ENCODE measurements at places on chromosomes 5 and 9. TPM values are rescaled to one million over a fixed set of nuclear protein-coding genes. Genes with fewer than 3 reads are reported as not detected.

The DAB2 gene
- not detected for total RNA-seq

The TEX48 gene
- 0.97 TPM for total RNA-seq

The FABP6 gene
- not detected for total RNA-seq

The IFNA7 gene
- not detected for total RNA-seq

The CDC20B gene
- total RNA-seq: not detected

DNA sequence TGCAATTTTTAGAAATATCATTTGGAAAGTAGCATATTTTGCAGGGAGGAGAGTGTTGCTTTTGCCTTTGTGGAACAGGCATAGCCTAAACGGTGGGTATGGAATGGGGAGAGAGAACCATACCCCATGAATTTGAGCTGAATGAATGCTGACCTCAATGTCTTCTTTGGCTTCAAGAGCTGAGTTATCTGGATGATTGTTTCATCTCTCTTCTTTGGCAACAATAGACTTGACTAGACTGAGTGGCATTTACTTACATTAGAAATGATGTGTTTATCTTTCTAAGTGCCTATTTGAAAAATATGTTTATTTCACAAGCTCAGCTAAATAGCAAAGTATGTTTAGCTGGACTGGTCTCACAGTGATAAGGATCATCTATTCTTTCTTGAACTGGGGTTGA is 42.8 kb downstream of the SPEF2 start:
- DNase-seq: no peak
- H3K4me3 ChIP-seq: no peak overlapping the region
- H3K36me3 ChIP-seq: peaks cover 25% of the 10 kb centered on the region

DNA sequence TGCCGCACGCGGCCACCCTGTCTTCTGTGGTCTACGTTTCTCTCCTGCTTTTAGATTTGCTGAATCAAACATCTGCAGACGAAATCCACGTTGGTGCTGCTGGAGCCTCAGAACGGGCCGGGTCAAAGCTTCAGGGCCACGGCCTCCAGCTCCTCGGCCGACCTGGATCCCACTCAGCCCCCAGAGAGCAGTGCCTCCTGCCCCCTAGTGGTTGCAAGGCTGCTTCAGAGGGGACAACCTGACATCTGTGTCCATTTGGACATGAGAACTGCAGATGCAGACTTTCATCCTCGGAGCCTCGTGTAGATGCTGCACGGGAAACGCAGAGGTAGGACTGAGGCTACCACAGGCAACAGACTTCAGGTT is 23.0 kb upstream of the SLC6A3 start:
- peaks cover 35% of the 10 kb centered on the region for H3K36me3 ChIP-seq
- H3K4me1 ChIP-seq: no peaks in the 10 kb centered on the region
- no peak overlapping the region for H3K4me3 ChIP-seq
- no peaks in the 10 kb centered on the region for H3K27me3 ChIP-seq

DNA sequence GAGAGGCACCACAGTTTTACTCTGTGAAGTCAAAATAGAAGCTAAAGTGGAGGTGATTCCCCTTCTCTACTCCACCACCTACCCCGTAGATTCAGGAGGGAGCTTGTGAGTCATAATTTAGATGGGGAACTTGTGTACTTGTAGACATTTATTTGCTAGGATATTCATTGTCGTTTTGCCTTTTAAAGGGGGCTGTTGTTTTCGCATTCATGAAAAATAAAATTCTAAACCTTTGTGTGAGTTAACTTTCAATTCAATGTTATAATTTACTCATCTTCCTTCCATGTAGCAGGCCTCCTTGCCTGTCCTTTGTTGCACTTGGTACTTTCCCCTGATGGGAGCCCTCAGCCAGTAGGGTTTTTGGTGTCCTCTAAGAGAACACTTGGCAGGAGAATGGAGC is 22.0 kb downstream of the SECISBP2 start:
- H3K4me3 ChIP-seq: no peak overlapping the region
- no peak for DNase-seq
- H3K36me3 ChIP-seq: peaks cover 81% of the 10 kb centered on the region
- no peaks in the 10 kb centered on the region for H3K27me3 ChIP-seq
- H3K4me1 ChIP-seq: peaks cover 29% of the 10 kb centered on the region
- H3K27ac ChIP-seq: peak overlapping the region; percentile 72

DNA sequence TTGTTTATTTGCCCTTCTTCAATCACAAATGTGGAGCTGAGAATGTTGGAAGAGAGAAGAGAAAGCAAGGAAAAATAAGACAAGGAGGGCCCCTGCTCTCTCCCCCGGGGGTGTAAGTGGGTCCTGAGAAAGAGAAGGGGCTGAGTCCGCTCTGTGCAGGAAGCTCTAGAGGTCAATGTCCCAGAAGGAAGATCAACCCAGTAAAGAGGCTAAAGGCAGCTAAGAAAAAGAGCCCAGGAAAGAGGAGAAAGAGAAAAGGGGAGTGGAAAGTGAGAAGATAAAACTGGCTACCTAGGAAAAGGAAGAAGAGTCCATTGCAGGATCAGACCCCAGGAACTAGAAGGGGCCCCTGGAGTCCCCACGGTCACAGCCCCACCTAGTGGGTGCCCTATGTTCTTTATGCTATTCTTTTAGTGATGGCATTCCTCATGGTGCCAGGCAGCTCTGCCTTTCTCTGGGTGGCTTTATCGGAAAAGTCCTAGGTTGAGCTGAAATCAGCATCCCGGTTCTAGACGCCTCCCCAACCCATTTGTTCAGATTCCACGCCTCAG is 583.4 kb downstream of the ACTL7B start:
- no peaks in the 10 kb centered on the region for H3K27me3 ChIP-seq
- no peak overlapping the region for H3K27ac ChIP-seq
- no peak overlapping the region for H3K4me3 ChIP-seq
- no peak for DNase-seq
- H3K4me1 ChIP-seq: no peaks in the 10 kb centered on the region

GRCh38 chr9:76894198-76894597 is 11.7 kb downstream of the PRUNE2 start:
- H3K4me3 ChIP-seq: no peak overlapping the region
- H3K36me3 ChIP-seq: no peaks in the 10 kb centered on the region
- H3K27ac ChIP-seq: no peak overlapping the region
- peaks cover 1% of the 10 kb centered on the region for H3K27me3 ChIP-seq
- H3K4me1 ChIP-seq: no peaks in the 10 kb centered on the region

GRCh38 chr9:76571288-76571687 is 112.3 kb downstream of the GCNT1 start:
- H3K27me3 ChIP-seq: peaks cover 29% of the 10 kb centered on the region
- H3K36me3 ChIP-seq: peaks cover 9% of the 10 kb centered on the region
- H3K27ac ChIP-seq: no peak overlapping the region
- peaks cover 25% of the 10 kb centered on the region for H3K4me1 ChIP-seq
- no peak for DNase-seq

- H3K27me3 ChIP-seq: no peaks in the 10 kb centered on the region
- H3K4me3 ChIP-seq: no peak overlapping the region
- H3K36me3 ChIP-seq: no peaks in the 10 kb centered on the region
- no peaks in the 10 kb centered on the region for H3K4me1 ChIP-seq
These were observed 10.4 kb downstream of the GPSM1 start for GRCh38 chr9:136337416-136338395.

DNA sequence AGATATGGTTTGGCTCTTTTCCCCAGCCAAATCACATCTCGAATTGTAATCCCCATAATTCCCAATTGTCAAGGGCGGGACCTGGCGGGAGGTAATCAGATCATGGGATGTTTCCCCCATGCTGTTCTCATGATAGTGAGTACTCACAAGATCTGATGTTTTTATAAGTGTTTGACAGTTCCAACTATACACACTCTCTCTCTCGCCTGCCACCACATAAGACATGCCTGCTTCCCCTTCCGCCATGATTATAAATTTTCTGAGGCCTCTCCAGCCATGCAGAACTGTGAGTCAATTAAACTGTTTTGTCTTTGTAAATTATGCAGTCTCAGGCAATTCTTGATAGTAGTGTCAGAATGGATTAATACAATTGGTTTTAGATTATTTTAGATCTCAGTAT is 475.7 kb upstream of the CYLC2 start:
- H3K4me3 ChIP-seq: no peak overlapping the region
- DNase-seq: no peak
- no peaks in the 10 kb centered on the region for H3K36me3 ChIP-seq
- H3K27me3 ChIP-seq: no peaks in the 10 kb centered on the region

DNA sequence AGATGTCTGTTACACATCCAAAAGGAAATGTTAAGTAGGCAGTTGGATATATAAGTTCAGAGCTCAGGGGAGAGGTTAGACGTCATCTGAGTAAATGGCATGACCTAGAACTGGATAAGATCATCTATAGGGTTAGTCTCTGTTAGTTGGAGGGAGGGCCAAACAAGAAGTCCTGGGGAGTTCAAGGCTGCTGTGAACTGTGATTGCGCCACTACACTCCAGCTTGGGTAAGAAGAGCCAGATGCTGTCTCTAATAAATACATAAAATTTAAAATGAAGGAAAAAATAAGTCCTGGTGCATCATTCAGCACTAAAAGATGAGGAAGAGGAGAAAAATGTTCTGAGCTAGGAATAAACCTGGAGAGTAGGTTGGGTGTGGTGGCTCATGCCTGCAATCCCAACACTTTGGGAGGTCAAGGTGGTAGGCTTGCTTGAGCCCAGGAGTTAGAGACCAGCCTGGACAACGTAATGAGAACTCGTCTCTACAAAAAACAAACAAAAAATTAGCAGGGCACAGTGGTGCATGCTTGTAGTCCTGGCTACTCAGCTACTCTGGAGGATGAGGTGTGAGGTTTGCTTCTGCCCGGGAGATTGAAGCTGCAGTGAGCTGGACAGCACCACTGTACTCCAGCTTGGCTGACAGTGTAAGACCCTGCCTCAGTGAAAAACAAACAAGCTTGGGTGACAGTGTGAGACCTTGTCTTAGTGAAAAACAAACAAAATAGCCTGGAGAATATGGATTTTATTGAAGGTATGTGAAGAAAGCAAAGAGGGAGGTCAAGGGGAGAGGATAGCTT is 123.6 kb downstream of the ACTBL2 start:
- H3K4me3 ChIP-seq: no peak overlapping the region
- no peaks in the 10 kb centered on the region for H3K4me1 ChIP-seq
- no peak for DNase-seq
- no peaks in the 10 kb centered on the region for H3K27me3 ChIP-seq
- no peak overlapping the region for H3K27ac ChIP-seq

GRCh38 chr9:36141288-36141687 is 4.8 kb downstream of the GLIPR2 start:
- DNase-seq: no peak
- H3K36me3 ChIP-seq: peaks cover 65% of the 10 kb centered on the region
- peaks cover 93% of the 10 kb centered on the region for H3K4me1 ChIP-seq
- H3K4me3 ChIP-seq: peak overlapping the region; percentile 57
- H3K27ac ChIP-seq: no peak overlapping the region

DNA sequence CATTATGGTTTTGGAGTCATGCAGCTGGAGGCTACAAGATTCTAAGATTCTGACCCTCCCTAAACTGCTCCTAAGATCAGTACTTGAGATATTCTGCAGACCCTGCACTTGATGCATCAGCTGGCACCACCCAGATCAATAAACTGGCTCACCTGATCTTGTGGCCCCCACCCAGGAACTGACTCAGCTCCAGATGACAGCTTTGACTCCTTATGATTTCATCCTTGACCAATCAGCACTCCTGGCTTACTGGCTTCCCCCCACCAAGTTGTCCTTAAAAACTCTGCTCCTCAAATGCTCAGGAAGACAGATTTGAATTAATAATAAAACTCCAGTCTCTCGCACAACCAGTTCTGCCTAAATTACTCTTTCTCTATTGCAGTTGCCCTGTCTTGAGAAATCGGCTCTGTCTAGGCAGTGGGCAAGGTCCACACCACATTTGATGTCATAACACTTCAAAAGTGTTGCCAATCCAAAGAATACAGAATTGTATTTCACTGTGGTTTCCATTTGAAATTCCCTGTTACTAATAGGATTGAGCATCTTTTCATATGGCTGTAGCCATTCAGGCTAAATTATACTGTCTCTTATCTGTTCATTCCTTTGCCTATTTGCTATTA is 14.8 kb upstream of the SLC30A5 start:
- peaks cover 11% of the 10 kb centered on the region for H3K4me1 ChIP-seq
- H3K27ac ChIP-seq: no peak overlapping the region
- no peak overlapping the region for H3K4me3 ChIP-seq
- H3K36me3 ChIP-seq: no peaks in the 10 kb centered on the region
- no peaks in the 10 kb centered on the region for H3K27me3 ChIP-seq

DNA sequence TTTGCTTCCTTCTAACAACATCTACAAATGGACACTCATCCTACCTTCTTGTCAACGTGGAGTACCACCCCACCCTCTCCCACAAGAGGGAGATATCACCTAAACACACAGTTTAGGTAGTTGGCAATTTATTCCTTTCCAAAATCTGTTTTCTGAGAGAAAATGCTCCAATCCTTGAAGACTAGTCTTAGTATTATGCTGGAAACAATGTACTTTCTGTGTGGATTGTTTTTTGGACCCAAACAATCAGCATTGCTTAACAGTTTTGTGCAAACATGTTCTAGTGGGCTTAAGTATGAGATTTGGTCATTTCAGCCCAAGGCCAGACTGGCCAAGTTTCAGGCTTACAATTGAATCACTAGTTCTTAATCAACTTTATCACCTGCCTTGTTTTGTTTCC is 359.1 kb downstream of the ARHGEF28 start:
- no peaks in the 10 kb centered on the region for H3K36me3 ChIP-seq
- no peaks in the 10 kb centered on the region for H3K4me1 ChIP-seq

DNA sequence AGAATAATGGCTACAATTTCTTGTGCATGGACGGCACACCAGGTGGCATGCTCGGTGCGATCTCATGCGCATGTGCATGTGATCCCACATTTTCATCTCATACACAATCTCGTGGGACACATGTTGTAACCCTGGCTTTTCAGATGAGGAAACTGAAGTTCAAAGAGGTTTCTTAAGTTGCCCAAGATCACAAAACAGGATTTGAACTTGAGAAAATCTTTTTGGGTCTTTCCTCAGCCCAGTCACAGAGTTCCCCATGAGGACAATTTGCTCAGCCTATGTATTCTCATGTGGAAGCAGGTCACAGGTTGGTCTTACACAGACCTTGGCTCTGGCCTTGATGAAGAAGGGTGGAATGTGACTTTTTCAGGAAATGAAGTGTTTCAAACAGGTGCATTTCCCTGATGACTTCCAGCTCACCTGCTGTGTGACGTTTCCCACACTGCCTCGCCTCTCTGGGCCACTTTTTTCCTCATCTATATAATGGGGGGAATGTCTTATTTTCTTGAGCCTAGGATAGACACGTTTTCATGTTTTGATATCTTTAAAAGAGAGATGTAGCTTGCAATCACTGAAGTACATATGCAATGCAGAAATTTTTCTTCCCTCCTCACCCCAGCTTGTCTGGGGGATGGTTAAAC is 7.1 kb upstream of the ORM1 start:
- no peak overlapping the region for H3K4me3 ChIP-seq
- H3K36me3 ChIP-seq: no peaks in the 10 kb centered on the region
- DNase-seq: no peak
- H3K27me3 ChIP-seq: no peaks in the 10 kb centered on the region
- no peak overlapping the region for H3K27ac ChIP-seq

DNA sequence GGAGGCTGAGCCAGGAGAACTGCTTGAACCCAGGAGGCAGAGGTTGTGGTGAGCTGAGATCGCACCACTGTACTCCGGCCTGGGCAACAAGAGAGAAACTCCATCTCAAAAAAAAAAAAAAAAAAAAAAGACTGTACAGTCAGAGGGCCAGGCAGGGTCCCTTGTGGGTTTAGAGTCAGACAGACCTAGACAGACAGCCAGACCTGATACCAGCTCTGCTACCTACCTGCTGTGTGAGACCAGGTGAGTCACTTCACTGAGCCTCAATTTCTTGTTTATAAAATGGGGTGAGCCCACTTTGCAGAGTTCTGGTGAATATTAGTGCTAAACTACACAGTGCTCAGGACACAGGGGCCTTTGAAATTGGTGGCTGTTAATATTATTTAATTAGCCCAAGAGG is 19.7 kb downstream of the TRIM14 start:
- peaks cover 70% of the 10 kb centered on the region for H3K36me3 ChIP-seq
- H3K4me3 ChIP-seq: no peak overlapping the region
- peak overlapping the region; percentile 88 for H3K27ac ChIP-seq
- H3K4me1 ChIP-seq: peaks cover 76% of the 10 kb centered on the region
- no peaks in the 10 kb centered on the region for H3K27me3 ChIP-seq

Data from activated CD4-positive, alpha-beta T cell treated with anti-CD3 and anti-CD28 coated beads, Interleukin-2, amount 10 ng/mL, durations not matched to agents 7 days and 5 days (primary cell).